Heart left ventricle (tissue), 16 donors: ENCODE measurements at places on chromosomes 7 and 10.
A peak's percentile ranks its signal among the peaks of the same experiment; 100 is the strongest.

DNA sequence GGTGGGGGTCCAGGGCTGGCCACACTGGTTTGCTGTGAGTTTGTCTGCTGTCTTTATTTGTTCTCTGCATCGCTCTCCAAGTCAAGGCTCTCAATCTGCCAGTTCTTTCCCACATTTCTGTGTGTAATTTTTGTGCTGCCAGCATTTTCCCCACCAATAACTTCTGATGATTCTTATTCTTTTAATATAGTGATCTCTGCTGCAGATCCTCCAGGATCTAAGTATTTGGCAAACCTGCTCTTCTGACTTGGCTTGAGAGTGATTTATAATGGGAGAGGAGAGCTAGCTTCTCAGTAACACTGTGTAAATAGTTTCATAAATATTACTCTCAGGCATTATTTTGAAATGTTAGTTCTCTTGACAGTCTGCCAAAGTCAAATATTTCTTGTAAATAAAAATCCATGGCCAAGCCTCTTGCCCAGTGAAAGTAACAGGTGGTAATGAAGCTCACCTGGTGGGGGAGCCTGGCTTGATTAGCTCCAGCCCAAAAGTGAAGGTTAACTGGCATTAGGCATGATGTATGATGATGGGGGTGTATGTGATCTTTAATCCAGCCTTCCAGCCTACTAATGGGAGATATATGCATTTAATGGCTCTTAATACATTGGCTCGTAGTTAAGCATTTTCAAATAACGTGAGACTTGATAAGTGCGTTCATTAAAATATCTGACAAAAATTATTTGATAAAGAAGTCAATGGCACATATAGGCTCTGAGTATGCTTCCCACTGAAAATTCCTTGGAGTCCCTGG lies 1055.9 kb downstream of the KCNMA1 start:
- no peak for DNase-seq

- DNase-seq, result no peak
These were observed 937.5 kb downstream of the GRID1 start for GRCh38 chr10:85429126-85429525.

DNA sequence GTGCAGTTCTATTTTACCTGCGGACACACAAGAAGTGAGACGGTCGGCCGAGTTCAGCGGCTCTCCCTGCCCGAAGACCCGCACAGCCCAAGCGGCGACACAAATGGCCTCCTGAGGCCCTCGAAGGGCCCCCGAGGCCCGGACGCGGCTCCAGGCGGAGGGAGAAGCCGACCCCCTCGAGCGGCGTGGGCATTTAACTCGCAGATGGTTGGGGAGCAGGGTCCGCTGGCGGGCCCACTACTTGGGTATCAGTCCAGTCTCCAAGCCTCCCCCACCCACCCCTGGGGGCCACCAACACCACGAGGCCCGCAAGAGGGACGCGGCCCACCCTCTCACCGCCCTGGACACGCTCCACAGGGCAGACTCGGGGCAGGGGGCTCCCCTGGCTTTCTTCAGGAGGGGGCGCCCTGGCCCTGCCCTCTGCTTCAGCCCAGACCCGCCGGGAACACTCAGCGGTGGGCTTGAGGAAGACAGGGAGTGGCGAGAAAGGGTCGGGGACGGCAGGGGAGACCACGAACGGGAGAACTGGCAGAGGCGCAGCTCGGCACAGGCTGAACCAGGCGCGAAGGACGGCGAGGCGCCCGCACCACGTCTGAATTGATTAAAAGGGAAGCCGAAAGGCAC lies 1.7 kb downstream of the IGF2BP3 start:
- no peak for DNase-seq

- no peak for DNase-seq
These were observed 75.8 kb downstream of the LSMEM1 start for GRCh38 chr7:112556633-112557032.

- no peak for DNase-seq
These were observed 93.0 kb upstream of the PCGF5 start for GRCh38 chr10:91127341-91128082.

DNA sequence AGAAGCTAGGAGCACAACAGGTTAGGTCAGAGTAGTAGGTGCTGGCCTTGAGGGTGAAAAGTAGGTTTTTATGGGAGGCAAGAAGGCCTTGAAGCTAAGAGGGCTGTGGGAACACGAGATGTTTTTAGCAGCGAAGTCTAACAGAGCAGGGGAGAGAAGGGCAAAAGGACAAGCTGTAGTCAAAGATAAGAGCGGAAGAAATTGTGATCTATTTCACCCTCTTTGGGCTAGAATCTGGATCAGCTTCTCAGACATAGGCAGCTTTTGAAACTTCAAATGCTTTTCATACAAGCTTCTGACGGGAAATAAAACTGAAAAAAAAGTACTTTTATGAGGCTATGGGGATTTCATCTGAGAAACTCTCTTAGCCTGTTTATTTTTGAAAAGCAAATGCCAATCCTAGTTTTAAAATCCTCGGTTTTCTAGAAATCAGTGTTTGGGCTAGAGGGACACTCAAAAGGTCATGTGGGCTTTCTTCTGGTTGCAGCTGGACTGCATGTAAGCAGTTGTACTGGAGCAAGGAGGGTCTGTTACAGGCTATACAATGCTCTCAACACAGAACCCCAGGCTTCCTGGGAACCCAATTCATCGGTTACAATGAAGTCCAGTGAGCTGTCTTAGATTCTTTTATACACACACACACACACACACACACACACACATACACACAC lies 83.6 kb downstream of the RNF216 start:
- DNase-seq, result no peak

- DNase-seq, result no peak
These were observed 1.3 kb downstream of the ITPRIP start for GRCh38 chr10:104336821-104337467.

DNA sequence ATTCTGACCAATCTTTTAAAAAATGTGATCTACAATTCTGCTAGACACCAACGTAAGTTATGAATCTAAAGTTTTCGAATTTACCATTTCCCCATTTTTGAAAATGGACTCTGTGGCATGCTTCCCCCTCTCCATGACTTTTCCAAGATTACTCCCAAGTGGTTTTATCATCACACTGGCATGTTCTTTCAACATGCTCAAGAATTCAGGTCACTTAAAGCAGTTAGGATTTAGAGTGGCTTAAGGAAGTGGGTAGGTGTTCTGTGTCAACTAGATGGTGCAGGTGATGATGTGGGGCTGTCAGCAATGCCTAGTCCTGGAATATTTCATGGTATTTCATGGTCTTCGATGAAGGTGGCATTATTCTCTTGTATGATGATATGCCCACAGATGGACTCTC lies 164.0 kb upstream of the ASAH2 start:
- no peak for DNase-seq

DNA sequence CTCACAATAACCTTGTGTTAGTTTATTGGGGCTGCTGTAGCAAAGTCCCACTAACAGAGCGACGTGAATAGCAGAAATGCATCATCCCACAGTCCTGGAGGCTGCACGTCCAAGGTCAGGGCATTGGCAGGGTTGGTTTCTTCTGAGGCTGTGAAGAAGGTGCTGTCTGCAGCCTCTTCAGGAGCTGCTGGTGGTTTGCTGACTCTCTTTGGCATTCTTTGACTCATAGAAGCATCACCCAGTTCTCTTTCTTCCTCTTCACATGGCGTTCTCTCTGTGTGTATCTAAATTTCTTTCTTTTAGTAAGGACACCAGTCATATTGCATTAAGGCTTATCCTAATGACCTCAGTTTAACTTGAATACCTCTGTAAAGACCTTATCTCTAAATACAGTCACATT lies 428.4 kb upstream of the KLF6 start:
- no peak for DNase-seq

DNA sequence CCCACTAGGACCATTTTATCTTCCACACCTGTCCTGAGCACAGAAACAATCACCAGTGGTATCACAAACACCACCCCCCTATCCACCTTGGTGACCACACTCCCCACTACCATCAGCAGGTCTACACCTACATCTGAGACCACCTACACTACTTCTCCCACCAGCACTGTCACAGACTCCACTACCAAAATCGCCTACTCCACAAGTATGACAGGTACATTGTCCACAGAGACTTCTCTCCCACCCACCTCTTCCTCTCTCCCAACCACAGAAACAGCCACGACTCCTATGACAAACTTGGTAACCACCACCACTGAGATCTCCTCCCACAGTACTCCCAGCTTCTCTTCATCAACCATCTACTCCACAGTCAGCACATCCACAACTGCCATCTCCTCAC lies 3.3 kb downstream of the MUC3A start:
- no peak for DNase-seq

GRCh38 chr7:157438121-157439025 lies 101.6 kb downstream of the DNAJB6 start:
- DNase-seq, result peak; percentile 9

- no peak for DNase-seq
These were observed 59.9 kb upstream of the DNAJB12 start for GRCh38 chr10:72414642-72415041.

GRCh38 chr10:43395571-43396060 lies 13.4 kb downstream of the HNRNPF start:
- DNase-seq, result peak; percentile 18

DNA sequence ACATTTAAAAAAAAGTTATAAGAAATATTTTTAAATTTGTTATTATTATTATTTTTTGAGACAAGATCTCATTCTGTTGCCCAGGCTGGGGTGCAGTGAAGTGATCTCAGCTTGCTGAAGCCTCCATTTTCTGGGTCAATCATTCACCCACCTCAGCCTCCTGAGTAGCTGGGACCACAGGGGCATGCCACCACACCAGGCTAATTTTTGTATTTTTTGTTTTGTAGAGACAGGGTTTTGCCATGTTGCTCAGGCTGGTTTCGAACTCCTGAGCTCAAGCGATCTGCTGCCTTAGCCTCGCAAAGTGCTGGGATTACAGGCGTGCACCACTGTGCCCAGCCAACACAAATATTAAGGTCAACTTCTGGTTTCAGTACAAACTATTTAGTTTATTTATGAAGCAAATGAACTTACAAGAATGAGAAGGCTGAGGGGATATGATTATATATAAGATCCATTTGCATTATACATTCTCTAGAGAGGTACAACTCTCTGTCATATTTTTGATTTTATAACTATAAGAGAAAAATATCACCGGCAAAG lies 45.9 kb upstream of the FAM133B start:
- no peak for DNase-seq

- DNase-seq, result no peak
These were observed 30.7 kb upstream of the PLPP4 start for GRCh38 chr10:120426306-120426705.

GRCh38 chr7:92644406-92645113 lies 54.4 kb upstream of the FAM133B start:
- DNase-seq, result peak; percentile 86

DNA sequence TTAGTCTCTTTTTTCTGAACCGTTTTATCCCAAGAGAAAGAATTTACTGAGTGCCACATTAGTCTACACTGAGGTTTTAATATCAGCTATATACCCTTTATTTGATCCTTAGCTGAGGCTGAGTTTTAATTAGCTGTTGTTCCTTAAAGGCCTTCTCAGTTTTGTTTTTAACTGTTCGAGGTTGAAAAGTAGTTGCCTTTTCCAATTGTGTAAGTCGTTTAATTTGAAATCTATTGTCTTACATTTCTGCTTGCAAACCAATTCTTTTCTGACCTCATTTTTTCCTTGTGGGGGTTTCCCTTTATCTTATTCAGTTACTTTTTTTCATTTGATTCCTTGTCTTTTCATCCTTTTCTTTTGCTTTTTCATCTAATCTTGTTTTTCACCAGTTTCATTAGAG lies 30.8 kb downstream of the UMAD1 start:
- no peak for DNase-seq

- DNase-seq, result no peak
These were observed 362.5 kb upstream of the PCDH15 start for GRCh38 chr10:55163388-55163979.

GRCh38 chr7:1858435-1859265 lies 188.6 kb downstream of the ELFN1 start:
- peak; percentile 12 for DNase-seq

DNA sequence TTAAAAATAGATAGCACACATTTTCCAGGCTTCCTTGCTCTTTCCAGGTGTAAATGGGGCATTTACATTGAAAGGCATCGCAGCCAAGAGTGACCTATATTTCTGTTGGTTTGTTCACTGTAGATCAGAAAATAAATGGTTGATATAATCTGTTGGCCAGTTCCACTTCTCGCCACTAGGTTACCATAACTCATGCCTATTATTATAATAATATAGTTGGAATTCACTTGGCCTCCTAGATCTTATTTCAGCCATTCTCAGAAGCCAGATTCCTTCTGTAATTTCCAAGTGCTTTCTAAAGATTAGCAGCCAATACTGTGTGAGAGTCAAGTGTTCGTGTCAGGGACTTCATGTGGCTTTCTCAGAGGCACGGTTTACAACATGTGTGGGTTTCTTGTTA lies 179.5 kb downstream of the DNAH11 start:
- no peak for DNase-seq

GRCh38 chr10:69464801-69465401 lies 13.6 kb downstream of the TSPAN15 start:
- no peak for DNase-seq

DNA sequence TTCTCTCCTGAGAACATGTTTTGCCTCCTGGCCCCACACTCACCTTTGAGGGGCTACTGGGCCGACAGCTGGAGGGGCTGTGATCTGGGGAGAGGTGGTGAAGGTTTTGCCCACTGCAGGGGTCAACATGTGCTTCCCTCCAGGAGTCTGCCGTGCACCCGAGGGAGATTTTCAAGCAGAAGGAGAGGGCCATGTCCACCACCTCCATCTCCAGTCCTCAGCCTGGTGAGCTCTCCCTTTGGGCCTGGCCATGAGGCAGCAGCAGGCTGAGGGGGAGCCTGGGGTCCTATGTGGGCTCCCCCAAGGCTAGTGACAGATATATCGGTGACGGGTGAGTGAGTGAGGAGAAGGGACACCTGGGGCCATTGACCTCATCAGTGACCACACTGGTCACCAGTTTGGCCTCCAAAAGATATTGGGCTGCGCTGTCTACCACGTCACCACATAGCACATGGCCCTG lies 6.6 kb downstream of the PGAM2 start:
- DNase-seq, result no peak

DNA sequence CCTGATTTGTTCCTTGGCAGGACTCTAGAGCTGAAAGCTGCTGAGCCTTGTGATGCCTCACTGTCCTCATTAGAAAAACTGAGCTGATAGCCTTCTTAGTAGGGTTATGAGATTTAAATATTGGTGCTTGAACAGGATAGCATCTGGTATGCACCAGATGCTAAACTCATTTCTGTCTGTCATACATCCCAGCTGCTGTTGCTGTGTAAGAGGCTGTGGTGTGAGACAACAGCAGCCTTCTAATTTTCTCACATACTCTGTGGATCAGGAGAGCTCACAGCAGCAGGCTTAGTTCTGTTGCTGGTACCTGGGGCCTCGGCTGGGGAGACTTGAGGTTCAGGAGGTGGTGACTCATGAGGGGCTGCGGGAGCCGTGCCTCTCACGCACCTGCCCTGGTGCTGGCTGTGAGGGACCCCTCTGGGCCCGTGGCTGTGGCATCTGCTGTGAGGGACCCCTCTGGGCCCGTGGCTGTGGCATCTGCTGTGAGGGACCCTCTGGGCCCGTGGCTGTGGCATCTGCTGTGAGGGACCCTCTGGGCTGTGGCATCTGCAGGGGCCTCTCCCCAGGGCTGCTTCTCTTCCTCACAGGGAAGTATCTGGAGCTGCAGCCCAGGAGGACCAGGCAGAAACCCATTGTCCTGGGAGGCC lies 12.5 kb downstream of the DYNC2I1 start:
- DNase-seq, result no peak

- DNase-seq, result no peak
These were observed 352.2 kb downstream of the CALN1 start for GRCh38 chr7:72059925-72060324.
